ENCODE measurements at places on chromosomes 7 and 10.
A peak's percentile ranks its signal among the peaks of the same experiment; 100 is the strongest.

DNA sequence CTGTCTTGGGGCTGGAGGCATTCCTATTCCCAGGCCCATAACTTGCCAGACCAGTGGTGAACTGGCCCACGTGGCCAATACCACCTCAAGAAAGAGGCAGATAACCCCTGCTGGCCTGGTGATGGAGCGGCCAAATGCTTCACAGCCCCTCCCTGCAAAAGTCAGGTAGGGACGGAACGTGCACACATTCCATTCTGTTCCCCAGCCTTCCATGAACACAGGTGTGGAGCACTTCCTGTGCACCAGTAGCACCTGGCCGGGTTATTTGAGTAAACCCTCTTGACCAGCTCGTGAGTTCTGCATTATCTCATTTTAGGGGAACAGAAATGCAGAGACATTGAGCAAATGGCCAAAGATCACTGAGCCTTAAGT is 134.4 kb downstream of the SH3PXD2A start:
- DNase-seq: no peak

GRCh38 chr10:121098751-121099150 is 247.6 kb downstream of the WDR11 start:
- DNase-seq: no peak

DNA sequence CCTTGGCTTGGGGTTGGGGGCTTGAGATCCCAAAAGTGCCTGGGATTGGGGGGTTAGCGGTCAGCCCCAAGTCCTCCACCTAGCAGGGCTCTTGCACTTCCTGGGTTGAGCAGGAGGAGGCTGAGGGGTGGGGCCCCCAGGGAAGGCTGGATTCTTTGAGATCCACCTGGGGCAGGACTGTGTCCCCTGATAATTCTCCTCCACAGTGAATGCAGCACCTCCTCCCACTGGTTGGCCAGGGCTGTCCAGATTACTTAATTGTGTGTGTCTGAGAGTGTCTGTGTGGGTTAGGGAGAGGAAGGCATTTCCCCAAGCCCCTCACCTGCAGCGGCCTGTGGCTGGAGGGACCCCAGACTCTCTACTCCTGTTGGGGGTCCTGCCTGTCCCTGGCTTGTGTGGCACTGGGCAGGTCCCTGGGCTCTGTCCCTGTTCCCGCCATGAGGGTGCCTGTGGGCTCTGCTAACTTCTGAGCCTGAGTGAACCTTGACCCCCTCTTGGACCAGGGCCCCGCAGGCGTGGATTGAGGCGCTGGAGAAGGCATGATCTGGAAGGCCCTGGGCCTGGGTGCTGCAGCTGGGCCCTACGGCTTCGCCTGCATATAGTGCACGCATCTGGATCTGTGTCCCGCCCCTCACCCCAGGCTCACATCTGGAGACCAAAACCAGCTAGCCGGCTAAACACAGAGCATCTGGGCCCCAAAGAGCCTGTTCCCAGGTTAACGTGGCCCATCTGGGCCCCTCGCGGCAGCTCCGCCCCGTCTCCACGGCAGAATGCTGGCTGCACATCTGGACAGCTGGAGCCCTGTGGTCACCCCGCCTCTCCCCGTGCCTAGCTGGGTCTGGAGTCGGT is 10.4 kb downstream of the TMEM270 start:
- no peak for DNase-seq

DNA sequence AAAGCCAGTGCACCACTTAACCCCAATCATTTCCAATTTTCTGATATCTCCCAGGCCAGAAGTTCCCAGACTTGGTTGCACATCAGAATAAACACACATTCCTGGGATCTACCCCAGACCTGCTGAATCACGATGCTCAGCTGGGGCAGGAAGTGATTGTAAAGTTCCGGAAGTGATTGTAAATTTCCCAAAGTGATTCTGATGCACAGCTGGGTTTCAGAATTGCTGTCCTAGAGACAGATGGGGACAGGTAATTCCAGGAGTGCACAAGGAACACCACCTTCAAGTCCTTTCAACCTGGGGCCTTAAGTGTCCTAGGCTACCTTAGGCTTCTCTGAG is 104.2 kb upstream of the EEPD1 start:
- no peak for DNase-seq

- no peak for DNase-seq
These were observed 52.4 kb downstream of the CAMK2B start for GRCh38 chr7:44272981-44273380.

DNA sequence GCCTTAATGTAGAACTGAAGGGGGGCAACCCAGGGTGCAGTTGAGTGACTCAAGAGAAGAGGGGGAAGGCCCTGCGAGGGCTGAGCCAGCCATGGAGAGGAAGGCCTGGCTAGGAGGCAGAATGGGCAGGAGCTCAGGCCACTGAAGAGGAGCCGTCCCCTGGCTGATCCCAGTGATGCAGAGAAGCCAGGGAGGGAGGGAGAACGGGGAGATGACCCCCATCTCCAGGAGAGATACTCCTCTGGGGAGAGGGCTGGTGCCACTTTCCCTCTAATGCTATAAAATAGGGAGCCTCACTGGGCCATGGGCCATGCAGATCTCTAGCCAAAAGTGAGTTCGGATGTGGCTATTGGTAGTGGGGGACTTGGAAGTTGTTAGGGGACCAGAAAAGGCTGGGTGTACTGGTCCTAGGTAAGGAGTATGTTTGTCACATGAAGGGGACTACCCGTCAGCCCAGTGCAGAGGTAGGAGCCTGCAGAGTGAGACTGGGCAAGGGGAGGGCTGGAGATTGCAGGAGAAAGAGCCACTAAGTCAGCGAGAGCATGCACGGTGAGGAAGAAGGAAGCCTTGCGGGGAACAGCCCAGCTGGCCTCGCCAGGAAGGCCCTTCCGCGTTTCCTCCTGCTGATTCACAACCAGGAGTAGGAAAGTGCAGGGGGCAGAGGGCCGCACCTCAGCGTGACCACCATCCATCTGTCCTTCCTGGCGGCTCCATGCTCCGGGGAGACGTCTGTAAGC is 347.6 kb downstream of the TCERG1L start:
- no peak for DNase-seq

DNA sequence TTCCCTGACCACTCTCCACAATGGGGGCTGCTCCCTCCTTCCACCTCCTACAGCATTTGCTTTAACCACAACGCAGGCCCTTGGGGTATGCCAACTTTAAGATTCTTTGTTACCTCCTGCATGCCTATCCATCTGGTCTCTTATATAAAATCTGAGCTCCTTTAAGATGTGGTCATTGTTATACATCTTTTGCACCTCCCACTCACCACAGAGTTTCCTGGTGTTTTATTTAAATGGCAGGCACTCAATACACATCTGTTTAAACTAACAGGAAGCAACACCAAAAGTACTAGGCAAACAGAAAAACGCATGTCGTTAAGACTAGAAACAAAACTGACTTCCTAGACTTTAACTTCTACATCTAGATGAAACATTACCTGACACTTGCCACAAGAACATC is 36.3 kb downstream of the SLC25A13 start:
- no peak for DNase-seq

DNA sequence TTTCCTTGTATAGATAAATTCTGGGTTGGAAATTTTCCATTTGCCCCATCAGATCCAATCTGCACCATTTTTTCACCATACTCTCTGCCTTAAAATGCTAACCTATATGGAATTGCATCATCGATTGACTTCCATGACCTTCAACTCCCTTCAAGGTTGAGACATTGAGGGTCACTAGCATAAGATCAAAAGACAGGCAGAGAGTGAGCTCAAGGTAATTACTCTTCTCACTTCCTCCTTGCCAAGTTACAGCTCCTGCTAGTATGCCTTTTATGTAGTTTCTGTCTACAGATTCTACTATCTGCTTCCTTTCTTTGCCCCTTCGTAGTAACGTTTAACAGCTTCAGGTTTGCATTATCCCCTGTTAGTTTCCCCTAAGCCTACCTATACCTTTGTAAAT is 1127.7 kb upstream of the LRRTM3 start:
- DNase-seq: no peak

DNA sequence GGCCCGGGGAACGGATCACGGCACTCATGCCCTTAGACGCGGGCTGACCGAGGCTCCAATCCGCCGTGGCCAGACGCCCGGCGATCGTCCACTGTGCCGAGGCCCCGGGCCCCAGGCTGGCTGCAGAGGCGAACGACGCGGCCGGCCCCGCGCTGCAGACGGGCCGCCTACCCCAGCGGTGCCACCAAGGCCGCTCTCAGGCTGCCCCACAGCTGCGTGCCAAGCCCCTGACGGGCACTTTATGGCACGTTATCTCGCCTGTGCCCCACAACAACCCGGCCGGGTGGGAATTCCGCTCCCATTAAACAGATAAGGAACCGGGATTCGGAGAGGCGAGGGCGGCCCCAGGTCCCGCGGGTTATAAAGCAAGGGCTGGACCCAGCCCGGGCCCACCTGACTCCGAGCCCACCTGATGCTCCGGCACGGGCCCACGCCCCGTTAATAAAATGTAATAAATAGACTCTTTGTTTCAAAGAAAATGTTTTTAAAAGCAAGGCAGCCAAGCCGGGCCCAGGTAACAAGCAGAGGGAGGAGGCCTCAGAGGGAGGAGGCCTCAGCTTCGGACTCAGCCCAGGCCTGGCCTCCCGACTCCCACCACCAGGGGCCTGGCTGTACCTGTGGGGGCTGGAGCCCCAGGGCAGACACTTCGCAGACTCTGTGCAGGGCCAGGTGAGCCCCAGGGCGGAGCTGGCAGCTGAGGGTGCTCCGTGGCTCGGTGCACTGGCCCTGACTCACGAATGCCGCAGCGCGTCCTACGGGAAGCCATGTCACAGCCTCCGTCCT is 79.7 kb downstream of the FOXL3 start:
- no peak for DNase-seq

GRCh38 chr10:113073549-113074189 is 123.6 kb downstream of the TCF7L2 start:
- peak; percentile 81 for DNase-seq

- DNase-seq: no peak
These were observed 53.9 kb upstream of the ZMIZ2 start for GRCh38 chr7:44694766-44695165.

DNA sequence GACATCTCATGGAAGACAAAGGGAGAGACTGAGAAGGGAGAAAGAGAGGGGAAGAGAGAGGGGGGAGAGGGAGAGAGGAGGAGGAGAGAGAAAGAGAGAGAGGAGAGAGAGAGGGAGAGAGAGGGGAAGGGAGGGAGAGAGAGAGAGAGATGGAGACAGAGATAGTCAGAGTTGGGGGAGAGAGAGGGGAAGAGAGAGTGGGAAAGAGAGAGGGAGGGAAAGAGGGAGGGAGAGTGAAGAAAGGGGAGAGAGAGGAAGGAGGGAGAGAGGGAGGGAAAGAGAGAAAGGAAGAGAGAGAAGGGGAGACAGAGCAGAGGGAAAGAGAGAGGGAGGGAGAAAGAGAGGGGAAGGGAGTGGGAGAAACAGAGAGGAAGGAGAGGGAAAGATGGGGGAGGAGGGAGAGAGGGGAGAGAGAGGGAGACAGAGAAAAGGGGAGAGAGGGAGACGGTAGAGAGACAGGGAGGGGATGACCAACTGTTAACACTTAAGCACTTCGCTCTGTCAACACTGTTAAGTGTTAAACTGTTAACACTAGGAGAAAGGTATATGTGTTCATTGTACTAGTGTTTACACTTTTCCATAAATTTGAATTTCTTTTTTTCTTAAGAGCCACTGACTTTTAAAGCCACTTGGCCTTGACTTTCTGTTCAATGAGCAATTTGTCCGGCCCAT is 21.8 kb upstream of the SDK1 start:
- no peak for DNase-seq

GRCh38 chr10:21090609-21091082 is 193.5 kb upstream of the NEBL start:
- no peak for DNase-seq

GRCh38 chr7:20542594-20542993 is 72.9 kb upstream of the ABCB5 start:
- peak; percentile 7 for DNase-seq

- DNase-seq: no peak
These were observed 697.8 kb downstream of the NRG3 start for GRCh38 chr10:82572744-82573143.

- DNase-seq: peak; percentile 14
These were observed 101.4 kb downstream of the GPAM start for GRCh38 chr10:112082120-112082519.

DNA sequence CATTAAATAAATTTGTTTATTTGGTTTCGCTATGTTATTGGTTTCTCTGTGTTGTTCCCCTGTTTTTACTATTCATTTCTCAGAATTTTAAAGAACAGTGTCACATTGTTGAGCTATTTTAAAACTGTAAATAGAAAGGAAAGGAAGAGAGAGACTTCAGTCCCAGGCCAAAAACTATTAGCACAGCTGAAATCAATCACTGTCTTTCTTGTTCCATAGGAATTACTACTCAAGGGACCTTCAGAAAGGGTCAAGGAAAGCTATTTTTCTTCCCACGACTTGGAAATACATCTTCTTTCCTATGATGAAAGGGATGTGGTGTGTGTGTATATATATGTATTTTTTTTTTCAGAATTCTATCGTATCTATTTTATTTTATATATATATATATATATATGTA is 29.0 kb upstream of the GNAT3 start:
- DNase-seq: no peak

DNA sequence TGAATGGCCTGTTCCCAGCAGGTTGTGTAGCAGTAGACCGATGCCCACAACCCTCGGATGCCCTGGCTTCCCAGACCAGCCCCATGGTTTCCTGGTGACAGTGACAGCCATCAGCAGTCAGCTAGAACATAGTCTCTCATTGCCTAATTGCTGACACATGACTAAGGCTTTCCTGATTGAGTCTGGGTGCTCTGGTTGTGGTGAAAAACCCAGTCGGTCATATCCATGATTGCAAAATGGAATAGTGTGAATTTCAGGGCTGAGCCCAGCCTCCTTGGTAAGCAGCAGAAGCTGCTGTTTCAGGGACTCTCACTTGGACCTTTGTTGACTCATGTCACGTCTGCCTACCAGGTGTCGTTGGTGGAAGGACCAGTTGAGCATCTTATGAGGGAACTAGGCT is 36.6 kb downstream of the POR start:
- peak; percentile 69 for DNase-seq

- DNase-seq: no peak
These were observed 33.9 kb upstream of the SHH start for GRCh38 chr7:155846156-155846555.

DNA sequence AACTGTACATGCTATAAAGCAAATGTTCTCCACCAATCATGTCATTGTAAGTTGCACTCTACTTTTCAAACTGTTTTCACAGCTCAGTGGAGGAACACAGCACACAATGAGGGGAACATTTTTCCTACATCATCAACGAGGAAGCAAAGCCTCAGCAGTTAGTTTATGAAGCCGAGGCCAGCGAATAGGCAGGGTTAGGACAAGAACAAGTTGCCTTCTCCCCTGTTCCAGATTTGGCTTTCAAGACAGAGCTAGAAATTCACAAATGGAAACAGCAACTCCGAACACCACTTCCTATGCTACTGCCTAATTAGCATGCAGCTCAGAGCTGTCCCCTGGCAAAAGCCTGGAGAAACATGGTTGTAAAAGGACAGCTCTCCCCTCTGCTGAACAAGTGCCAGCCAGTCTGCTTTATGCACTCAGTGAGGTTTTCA is 19.8 kb downstream of the ITGB8 start:
- no peak for DNase-seq

Data from fibroblast of skin of right quadriceps (primary cell).